ENCODE measurements at places on chromosomes 7 and 10. TPM values are rescaled to one million over a fixed set of nuclear protein-coding genes. Genes with fewer than 3 reads are reported as not detected.

GRCh38 chr7:95324431-95324830 is at the start of gene PON1:
Gene PON1, minus strand, starts transcription at chr7:95324532. Its CDS starts 57 bp downstream, at chr7:95324475.
- DNase-seq, result peak; percentile 45

DNA sequence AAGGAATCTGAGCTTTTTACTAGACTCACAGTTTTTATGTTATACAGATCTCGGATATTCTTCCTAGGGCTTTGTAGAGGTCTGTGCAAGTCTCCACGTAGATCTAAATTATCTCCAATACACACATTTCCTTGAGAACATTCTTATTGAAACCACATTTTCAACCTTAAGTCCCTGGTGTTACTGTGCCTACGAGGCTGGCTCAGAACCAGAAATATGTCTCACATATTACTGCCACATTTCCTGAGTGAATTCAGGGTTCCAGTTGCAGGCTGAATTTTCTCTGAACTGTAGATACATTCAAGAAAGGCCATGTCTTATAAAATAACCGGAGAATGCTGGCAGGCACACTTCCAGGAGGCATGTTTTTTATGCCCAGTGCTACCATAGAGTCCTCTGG is 46.5 kb downstream of the INHBA start:
- no peak for DNase-seq

DNA sequence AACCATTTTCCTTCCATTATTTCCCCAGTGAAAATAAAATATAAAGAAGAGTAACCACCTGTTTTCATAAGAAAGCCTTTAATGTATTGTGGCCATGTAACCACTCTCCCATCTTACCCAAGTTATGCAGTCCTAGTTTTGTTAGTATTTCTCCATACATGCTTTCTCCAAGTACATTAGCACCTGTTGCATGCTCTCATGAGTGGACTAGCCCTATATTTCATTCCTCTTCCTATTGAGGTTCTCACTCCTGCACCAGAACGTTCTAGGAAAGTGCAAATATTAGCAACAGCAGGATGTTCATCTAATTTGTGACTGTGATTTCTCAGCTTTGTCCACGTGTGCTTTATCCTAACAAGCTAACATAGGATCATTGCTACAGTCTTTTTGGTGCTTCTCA is 155.1 kb upstream of the NPVF start:
- DNase-seq, result no peak

DNA sequence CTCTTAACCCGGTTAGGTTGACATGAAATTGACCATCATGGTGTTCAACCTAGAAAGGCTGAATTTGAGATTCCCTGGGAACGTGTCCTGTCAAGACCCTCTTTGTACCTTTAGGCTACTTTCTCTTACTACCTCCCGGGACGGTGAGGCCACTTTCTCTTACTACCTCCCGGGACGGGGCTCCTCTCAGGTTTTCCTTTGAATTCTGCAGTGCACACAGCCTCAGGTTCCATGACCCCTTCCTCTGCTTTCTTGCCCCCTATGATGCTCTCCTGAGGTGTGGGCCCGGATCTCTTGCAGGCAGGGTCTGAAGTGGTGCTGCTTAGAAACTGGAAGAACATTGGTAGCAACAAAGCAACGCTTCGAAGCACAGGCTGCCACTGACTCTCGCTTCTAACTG is 155.3 kb downstream of the CAMK1D start:
- DNase-seq, result no peak

- no peak for DNase-seq
Measured at GRCh38 chr7:45583296-45583695, 9.1 kb downstream of the ADCY1 start.

- no peak for DNase-seq
Measured at GRCh38 chr10:124472071-124472470, 10.4 kb downstream of the LHPP start.

DNA sequence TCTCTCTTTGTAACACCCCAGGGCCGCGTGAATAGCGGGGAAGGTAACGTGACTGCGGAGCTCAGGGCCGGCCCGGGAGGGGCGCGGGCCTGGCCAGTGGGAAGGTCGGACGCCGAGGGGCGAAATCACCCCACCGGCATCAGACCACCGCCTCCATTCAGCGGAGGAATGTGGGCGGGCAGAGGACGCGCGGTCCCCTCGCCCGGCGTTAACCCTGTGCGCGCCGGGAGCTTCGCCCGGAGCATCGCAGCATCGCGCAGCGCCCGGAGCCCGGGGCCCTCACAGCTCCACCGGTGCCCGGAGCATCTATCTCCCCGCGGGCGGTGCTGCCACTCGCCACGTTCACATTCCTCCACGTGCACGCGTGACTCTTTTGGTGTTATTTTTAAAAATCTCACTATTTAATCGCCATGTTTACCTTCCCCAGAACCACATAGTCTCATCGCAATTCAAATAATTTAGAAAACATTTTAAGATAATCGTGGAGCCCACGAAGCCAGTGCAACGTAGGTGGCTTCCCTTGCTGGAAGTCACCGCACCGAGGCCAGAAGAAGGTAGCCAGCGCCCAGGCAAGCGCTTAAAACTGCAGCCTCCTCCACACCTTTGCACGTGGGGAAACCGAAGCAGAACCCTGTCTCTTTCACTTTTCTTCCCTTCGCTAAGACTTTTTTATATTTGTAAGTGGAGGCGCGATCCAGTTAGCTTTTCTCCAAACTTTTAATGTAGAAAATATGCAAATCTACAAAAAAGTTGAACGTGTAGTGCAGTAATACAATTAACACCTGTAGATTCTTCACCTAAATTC is 21.8 kb downstream of the FGFBP3 start:
- DNase-seq, result no peak

GRCh38 chr7:5636914-5637313 is 144.5 kb downstream of the RNF216 start:
- peak; percentile 55 for DNase-seq

DNA sequence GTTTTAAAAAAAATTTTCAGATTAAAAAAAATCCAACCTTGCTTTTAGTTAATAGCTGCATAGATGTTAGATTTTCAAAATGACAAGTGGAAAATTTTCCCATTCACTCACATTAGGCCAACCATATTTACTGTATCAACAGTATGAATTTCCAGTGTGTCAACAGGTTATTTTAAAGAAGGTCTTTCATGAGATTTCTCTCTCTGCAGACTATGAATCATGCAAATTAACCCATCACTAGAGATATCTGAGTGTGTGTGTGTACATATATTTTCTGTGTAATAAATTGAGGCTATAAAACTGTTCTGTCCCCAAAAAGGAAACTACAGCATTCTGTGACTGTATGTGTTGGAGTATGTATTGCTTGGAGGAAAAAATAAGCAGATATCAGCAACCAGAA is 305.6 kb downstream of the ARL4A start:
- no peak for DNase-seq

GRCh38 chr7:92281031-92281430 is 35.3 kb downstream of the ANKIB1 start:
- no peak for DNase-seq

GRCh38 chr10:111335826-111336225 is 259.0 kb downstream of the ADRA2A start:
- DNase-seq, result no peak

- no peak for DNase-seq
Measured at GRCh38 chr10:33406596-33406995, 72.1 kb upstream of the NRP1 start.

The MAGI2 gene
- 1.9 TPM for total RNA-seq

The C10orf62 gene
- total RNA-seq, result not detected

The ZEB1 gene
- total RNA-seq, result 28.1 TPM

The FAM221A gene
- total RNA-seq, result 16.0 TPM

The ALOX5 gene
- total RNA-seq, result 8.2 TPM

The MSRB2 gene
- total RNA-seq, result 48.4 TPM

The C10orf53 gene
- total RNA-seq, result not detected

The STAG3 gene
- 6.4 TPM for total RNA-seq
